ENCODE measurements at places on chromosomes 1 and 21.

GRCh38 chr1:33469691-33470090, 2.8 kb upstream of the ZSCAN20 start:
- no peak for DNase-seq

DNA sequence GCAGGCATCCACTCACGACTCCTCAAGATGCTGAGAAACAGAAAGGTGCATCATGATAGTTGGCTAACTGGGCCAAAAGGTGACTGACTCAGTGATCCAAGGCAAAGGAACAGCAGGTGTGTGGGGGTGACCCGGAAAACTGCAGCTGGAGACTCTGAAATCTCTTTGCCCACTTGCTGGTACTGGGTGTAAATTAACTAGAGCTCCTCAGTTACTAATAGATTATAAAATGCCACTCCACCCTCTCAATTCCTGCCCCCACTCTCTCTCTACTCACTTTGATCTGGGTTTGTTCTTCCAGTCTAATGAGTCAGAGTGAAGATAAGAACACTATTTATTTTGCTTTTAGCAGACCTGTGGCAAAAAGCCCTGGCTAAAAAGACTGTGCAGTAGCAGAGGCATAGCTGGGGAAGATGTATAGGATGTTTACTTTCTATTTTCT, 7.2 kb upstream of the PIGC start:
- DNase-seq = no peak

DNA sequence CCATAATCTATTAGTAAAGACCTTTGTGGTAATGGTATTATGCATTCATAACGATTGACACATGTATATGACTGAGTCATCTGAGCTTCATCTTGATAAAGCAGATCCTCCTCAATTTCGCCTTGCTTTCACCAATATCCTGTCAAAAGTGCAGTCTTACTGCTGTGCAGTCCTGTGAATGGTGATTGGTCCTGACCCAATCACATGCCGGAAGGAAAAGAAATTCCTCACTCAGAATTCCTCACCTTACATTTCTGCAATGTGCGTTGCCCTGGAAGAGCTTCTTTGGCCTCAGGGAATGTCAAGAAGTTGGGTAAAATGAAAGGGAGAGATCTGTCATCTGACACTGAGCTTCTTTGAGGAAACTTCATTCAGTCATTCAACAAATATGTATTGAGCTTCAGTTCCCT, 121.0 kb upstream of the TSPAN2 start:
- no peak for DNase-seq

GRCh38 chr1:41390573-41390972, 29.3 kb downstream of the FOXO6 start:
- DNase-seq = no peak

GRCh38 chr1:230464671-230465070, 38.5 kb upstream of the PGBD5 start:
- DNase-seq = no peak

GRCh38 chr1:221633841-221634409, 108.0 kb downstream of the DUSP10 start:
- no peak for DNase-seq

DNA sequence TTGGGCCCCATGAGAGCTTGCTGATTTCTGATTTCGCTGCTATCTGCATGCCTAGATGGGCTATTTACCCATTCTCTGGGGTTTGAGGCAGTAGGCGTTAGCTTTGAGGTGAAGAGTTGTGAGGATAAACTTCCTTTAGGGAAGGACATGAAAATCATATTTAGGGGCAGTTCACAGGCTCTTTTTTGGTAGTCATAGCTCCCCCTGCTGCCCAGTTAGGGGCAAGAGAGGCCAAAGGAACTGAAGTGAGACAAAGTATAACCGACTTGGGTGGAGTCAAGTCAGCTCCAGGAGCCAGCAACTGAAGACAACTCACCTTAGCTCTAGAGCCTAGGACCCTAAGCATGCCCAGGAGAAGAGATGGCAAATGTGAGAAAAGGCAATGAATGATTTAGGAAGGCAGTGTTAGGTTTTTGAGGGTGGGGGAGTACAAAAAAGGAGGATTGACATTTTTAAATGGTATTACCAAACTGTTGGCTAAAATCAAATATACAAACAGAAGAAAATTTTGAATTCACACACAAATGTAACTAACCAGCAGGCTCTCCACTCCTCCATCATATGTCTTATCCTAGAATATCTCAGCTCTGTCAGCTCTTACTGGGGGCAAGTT, 625.2 kb downstream of the LMO4 start:
- no peak for DNase-seq

- DNase-seq = no peak
These were observed 265.9 kb downstream of the PDE4B start for GRCh38 chr1:66058558-66058957.

GRCh38 chr1:157878059-157878458, 36.5 kb upstream of the CD5L start:
- DNase-seq = no peak

DNA sequence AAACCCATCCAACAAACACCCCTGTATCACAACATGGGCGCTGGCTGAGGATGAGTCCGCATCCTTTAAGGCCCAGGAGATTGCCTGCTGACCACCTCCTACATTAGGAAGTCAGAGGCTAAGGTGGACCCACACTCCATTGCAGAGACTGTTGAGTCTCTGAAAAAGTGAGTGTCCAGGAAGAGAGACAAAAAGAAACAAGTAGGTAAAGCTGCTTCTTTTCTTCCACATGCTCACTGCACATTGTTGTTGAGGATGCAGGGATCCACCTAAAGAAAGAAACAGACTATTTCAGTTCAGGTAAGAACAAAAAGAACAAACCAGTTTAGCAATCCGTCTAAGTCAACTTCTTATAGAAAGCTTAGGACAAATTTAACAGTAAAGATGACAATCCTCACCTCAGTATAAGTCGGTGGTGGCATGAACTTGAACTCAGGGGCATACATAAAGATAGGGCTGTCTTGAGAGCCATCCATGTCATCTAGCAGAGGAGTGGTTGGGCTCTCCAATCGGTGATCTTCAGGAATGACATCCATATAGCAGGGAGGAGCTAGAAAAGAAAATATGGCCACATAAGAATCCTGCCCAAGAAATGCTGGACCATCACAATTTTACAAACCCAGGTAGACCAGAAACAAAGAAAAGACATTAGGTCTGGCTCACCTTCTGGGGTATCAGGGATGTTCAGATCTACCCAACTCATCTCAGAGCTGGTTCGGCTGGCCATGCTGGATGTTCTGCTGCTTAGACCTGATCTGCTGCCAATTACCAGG, 2.6 kb downstream of the TXNIP start:
- no peak for DNase-seq

- no peak for DNase-seq
These were observed 73.8 kb downstream of the CENPF start for GRCh38 chr1:214676747-214677146.

GRCh38 chr1:39926343-39926793, 24.7 kb upstream of the MYCL start:
- DNase-seq = no peak

DNA sequence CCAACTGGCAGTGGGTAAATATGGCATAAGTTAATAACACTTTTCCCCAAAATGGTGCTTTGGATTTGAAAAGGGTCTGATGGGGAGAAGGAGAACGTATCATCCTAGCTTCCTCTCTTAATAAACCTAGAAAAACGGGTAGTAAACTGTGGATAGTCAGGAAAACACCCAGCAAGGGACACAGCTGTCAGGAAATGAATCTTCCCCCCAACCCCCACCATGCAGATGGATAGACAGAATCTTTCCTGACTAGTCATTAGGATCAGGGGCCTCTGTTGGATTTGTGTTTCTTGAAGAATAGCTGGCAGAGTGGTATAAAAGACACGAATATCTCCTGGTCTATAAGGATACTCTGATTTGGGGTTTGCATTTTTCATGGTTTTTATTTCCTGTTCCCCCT, 22.5 kb upstream of the LAX1 start:
- no peak for DNase-seq

GRCh38 chr1:171636141-171636540, 14.1 kb downstream of the MYOCOS start:
- no peak for DNase-seq

DNA sequence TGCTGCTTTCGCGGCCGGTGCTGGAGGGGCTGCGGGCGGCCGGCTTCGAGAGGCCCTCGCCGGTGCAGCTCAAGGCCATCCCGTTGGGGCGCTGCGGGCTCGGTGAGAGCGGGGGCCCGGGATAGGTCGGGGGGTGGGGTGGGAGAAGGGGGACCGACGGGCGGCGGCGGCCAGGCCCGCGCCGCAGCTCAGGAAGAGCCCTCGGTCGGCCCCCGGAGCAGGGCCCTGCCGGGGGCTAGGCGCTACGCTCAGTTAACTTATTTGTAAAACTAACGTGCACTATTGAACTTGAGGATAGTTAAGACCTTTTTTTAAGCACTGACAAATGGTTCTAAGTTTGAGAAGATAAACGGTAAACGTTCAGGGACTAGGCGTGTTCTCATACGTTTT, 418 bp downstream of the DDX20 start:
- no peak for DNase-seq

- DNase-seq = no peak
These were observed 3.3 kb upstream of the ZBTB18 start for GRCh38 chr1:244047621-244048255.

DNA sequence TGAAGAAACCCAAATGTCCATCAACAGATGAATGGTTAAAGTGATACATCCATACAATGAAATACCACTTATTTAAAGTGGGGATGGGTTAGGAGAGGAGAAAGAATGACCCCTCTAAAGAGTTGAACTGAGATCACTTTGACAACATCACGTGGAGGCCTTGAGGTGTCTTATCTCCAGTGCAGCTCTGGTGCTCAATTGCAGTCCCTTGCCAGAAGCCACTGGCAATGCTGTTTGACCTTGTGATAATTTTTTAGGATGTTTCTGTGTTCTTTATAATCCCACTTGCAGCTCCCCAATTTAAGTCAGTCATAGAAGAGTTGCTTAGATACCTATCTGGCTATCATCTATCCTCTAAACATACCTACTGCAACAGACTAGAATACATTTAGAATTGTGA, 167.6 kb downstream of the ZNF648 start:
- no peak for DNase-seq

DNA sequence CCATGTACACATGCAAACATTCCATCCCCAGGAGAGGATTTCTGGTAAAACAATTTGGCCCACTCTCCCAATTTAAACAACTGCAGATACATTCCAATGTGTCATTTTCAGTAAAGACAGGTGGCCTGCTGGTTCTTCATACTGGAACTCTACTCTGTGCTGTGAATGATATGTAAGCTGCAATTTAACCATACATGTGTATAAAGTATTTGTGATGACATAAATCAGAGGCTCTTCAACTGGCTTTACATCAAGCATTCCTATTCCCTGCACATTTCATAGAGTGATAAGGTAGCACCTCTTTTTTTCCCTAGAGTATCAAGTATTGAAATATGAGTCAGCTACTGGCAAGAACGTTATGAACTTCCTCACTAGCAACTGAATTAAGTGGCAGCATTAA, 649.5 kb upstream of the ADGRL2 start:
- no peak for DNase-seq

DNA sequence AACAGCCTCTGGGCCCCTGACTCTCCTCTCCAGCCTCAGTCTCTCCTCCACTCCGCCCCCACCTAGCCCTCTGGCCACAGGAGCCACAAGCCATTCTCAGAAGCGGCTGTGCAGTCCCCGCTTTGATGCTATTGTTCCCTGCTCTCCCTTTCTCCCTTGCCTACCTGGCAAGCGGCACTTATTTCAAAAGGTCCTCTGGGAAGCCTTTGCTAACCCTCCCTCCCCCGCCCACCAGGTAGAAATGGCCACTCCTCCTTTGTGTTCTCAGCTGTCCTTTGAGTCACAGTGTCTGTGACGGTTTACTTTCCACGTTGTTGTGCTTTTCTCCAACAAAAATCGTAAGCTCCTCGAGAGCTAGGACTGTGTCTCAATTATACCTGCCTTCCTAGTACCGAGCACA, 338.4 kb upstream of the PROX1 start:
- no peak for DNase-seq

DNA sequence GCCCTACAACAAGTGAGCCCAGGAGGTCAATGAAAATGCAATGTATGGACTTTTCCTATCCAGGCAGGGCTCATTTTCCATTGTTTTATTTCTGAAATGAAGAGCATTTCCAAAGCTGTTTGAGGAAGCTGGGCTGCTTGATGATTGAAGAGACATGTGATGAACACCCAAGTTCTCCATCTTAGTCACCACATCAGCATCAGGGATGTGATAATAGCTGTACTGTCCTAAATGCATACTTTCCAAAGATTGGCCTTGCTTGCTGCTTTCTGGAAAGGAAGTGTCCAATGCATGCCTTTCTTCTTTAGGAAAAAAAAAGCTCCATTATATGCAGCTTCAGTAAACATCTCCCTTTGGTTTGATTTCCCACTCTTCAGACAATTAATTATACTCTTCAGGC, 425.9 kb upstream of the RUNX1 start:
- DNase-seq = no peak

- DNase-seq = no peak
These were observed 2.3 kb downstream of the TTLL7 start for GRCh38 chr1:83996621-83997020.

DNA sequence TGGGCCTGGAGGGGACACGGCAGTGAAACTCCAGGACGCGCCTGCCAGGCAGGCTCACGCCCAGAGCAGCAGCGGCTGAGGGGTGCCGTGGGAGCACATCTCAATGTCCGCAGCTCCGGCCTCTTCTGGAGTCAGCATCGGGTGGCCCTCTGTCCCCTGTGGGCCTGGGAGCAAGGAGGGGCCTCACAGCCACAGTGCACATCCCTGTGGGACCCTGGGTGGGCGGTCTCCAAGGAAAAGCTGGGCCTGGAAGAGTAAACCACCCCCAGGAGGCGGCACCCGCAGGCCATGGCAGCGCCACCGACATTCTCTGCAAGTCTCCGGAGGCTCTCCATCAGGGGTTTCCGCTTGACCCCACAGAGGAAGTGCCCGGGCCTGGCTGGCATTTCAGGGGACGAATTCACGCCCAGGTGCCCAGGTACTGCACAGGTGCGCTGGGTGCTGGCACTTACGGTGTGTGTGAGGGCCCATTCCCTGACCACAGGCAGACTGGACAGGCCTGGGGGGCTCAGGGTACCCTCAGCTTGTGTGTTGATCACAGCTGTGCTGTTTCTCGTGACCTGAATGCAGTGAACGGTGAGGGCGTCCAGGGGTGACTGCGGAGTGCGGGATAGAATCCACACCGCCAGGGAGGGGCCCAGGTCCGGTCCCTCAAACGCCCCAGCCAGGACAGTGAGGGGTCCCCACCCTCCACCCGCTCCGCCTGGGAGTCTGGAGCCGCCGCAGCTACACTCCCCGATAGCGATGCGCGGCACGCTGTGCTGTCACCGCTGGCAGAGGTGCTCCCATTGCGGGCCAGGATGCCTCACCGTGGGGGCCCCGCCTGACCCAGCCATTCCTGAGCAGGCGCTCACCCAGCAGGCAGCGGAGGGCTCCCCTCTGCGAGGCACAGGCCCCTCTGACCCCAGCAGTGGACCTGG, 16.6 kb upstream of the RNF223 start:
- no peak for DNase-seq
